ENCODE measurements at places on chromosomes 16 and 17.

DNA sequence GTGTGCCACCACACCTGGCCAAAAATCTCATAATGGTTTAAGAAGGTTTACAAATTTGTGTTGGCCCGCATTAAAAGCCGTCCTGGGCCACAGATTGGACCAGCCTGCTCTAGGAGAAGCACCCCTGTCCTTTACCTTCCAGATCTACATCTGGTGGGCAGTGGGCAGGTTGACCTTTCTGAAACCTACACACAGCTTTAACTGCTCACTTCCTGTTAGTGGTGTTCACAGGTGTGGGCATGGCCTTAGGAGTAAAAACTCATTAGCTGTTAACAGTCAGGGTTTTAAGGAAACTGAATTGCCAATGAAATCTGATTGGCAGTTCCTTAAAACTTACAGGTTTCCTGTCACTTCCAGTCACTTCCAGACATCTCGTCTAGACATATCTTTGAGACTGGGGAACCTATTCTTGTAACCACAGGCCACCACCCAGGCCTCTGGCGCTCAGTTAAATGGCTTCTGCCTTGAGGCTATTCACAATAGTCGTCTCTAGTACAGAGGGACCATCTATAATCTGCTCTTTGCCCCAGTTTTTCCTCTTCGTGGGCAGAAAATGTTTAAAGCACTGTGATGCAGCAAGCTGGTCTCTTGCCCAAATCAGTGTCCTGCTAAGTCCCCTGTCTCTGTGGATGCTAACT is 29.3 kb downstream of the GNGT2 start:
- no peak for DNase-seq

- no peak for DNase-seq
Observed at GRCh38 chr17:40451420-40451819, 8.2 kb downstream of the IGFBP4 start.

DNA sequence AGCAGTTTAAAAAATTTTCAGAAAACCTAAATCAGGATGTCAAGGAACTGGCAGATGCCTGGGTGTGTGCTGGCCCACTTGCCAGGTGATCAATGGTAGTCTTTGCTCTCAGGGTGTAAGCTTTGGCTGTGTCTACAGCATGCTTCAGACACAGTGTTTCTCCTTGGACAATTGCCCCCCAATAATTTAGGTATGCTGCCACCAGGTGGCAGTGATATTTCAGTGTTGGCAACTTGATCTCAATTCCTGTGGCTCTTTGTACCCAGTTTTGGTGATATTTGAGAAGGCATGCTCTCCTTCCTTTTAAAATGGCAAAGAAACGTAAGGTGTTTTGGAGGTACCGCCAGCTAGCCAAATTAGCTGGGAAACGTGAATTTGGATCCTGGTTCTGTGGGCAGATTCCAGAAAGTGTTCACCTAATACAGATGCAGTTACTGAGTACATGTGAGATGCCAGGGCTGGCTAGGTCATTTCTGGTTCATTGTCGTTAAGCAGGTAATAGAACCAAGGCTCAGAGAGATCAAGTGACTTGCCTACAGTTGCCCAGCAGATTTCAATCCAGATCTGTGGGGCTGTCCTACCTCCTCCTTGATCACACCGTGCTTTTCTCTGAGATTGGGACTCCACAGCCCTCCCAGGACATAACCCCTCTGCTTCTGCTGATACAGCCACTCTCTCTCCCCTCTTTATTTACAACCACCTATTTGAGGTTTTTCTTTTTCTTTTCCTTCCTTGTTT is 155.6 kb upstream of the PLCG2 start:
- DNase-seq: peak; percentile 74

DNA sequence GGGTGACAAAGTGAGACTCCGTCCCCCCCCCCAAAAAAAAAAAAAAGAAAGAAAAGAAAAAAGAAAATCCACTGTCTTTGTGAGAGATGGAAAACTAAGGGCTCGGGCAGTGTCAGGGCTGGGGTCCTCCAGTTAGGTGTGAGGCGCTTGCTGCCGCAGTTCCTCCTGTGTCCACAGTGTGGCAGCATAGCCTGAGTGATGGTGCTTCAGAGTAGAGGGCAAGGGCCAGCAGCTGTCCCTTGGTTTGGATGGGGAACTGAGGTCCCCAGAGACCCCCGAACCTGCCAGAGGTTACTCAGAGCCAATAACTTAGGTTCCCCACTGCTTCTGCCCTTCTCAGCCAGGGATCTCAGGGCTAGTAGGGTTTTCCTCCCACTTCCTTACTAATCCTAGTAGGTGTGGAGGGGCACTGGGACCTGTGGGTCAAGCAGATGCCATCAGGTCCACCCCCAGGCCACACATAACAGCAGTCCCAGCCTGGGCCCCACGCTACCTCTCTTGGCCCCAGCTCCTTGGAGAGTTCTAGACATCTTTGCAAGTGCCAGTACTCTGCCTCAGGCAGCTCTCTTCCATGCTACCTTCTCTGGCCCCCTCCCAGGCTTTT is 7.9 kb upstream of the LLGL1 start:
- peak; percentile 90 for DNase-seq

DNA sequence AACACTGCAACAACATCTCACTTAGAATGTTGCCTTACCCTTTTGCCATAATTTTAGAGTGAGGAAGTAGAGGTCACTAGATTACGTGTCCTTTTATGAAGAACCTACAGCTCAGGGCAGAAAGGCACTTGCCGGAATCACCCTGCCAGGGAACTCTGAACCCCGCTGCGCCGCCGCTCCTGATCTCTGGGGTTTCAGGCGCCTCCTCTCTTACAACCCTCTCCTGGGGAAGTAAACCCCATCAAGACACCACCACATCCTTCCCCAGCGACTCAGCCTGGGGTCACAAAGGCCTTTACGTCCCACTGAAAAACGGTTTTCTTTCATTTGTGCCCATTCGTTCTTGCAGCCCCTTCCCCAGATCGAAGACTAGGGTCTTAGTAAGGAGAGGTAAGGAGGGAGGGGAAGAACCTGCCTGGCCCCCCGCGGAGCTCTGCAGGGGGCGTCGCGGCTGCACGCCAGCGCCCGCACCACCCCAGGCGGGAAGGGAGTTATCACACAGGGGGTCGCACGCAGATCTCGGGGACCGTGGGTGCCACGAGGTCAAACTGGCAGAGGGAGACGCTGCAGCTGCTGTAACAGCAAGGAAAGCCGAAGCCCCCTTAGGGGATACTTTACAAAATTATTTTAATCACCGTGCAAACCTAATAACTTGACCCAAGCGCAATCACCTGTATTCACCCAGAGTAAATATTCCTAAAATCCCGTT is 1.0 kb upstream of the HLF start:
- DNase-seq: no peak

GRCh38 chr17:81523402-81524038 is 4.7 kb upstream of the FSCN2 start:
- DNase-seq: no peak

DNA sequence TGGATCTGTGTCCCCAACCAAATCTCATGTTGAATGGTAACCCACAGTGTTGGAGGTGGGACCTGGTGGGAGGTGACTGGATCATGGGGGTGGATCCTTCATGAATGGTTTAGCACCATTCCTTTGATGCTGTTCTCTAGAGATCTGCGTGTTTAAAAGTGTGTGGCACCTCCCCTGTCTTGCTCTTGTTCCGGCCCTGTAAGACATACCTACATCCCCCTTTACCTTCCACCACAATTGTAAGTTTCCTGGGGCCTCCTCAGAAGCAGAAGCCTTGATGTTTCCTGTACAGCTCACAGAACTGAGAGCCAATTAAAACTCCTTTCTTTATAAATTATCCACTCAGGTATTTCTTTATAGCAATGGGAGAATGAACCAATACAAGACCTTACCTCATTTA is 257.7 kb downstream of the XYLT1 start:
- DNase-seq: no peak

DNA sequence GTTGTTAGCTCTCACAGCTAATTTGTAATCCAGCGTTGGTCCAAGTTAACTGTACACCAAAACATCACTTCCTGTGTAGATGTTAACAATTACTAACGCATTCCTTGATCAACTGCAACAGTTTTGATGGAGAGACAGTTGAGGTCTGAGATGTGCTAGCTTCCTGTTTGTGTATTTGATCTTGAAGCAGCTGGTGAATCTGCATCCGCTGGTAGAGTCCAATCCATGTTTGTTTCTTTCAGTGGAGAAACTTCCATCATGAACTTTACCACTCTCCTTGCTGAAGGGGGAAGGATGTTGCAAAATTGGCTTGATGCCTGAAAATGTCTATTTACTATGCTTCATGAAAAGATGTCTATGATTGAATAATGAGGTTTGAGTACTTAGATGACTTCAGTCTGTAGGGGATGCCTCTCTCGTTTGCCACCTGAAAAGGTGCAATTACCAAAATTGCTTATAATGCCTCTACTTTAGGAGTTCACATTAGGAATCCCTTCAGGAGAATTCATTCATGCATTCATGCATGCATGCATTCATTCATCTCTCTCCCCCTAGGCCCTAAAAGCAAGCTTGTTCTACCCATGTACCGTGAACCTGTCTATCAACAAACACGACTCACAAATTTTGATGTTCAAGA is 39.6 kb upstream of the ZKSCAN2 start:
- no peak for DNase-seq

DNA sequence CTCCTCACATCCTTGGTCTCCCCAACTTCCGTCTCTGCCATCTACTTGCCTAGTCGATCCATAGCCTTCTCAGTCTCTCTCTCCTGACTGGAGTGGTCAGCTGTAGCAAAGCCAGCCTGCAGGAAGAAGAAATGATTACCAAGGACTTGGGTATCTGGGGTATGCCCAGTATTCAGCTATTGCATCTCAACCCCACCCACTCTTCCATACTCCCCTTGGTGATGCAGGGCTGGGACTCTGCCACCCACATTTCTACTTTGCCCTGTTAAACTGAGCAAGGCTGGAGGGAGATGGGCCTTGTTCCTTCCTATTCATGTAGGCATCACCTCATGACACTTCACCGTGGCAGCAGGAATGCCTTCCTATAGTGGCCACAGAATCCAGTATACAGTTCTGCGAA is 2.3 kb downstream of the COPRS start:
- DNase-seq: no peak

GRCh38 chr16:14392960-14393359 is 237.1 kb downstream of the PARN start:
- DNase-seq: no peak

GRCh38 chr16:74666425-74667254 is at the start of gene RFWD3:
Gene RFWD3 (minus strand): TSS chr16:74666877. CDS start chr16:74661449, 5,428 bp downstream.
- peak; percentile 99 for DNase-seq

GRCh38 chr16:5551909-5552308 is 454.3 kb upstream of the EEF2KMT start:
- no peak for DNase-seq

DNA sequence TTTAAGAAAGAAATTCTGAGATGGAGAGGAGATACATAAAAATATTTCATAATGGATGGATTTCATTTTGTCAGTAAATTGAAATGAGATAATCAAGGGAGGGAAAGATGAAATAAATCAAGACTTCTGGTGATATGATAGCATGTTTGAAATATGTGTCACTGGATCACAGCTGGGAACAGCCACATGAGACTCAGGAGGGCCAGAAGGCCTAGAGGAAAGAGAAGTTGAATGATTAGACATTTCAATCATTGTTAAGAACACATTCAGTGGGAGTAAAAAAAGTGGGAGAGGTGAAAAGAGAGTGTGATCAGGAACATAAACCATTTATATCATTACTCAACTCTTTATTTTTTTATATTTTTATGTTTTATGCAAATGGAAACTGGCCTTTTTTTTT is 933.4 kb downstream of the KCNJ2 start:
- DNase-seq: no peak

GRCh38 chr17:1272701-1273100 is 2.5 kb downstream of the BHLHA9 start:
- no peak for DNase-seq

- no peak for DNase-seq
Observed at GRCh38 chr17:59558039-59558438, 7.4 kb upstream of the DHX40 start.

DNA sequence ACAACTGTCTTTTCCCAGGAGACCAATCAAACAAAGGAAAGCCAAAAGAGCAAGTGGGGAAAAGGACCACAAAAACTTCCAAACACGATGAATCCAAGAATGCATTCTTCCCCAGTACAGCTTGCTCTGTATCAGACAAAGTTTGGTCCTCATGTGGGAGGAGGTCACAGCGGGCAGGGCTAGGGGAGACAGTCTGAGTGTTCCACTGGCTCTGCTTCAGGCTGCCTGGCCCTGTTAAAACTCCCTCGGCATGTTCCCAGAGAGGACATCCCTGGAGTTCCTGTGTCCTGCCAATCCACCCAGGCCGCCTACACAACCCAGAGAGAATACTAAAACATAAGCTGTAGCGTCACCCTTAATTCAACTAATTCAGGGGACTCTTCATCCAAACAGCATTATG is 415.1 kb upstream of the DYNLRB2 start:
- no peak for DNase-seq

- no peak for DNase-seq
Observed at GRCh38 chr17:65933290-65933689, 258.6 kb downstream of the CEP112 start.

DNA sequence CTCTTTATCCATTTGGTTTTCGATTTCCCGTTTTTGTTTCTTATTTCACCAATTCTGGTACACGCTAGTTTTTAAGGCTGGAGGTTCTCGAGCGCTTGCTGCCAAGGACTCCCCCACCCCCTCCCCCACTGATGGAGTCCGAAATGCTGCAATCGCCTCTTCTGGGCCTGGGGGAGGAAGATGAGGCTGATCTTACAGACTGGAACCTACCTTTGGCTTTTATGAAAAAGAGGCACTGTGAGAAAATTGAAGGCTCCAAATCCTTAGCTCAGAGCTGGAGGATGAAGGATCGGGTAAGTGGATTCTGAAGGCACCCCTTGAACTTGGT is 825 bp downstream of the RPTOR start:
- DNase-seq: no peak

- no peak for DNase-seq
Observed at GRCh38 chr17:8593276-8593675, 37.2 kb downstream of the MYH10 start.

GRCh38 chr16:77059446-77059845 is 131.5 kb upstream of the MON1B start:
- no peak for DNase-seq
